ENCODE measurements at places on chromosomes 4 and X.

GRCh38 chr4:17664755-17665154, 50.3 kb downstream of the MED28 start:
- DNase-seq: no peak

- DNase-seq: no peak
Observed at GRCh38 chrX:154435171-154435733, 1.7 kb upstream of the GDI1 start.

- peak; percentile 80 for DNase-seq
Observed at GRCh38 chr4:13654162-13654797, 26.8 kb upstream of the BOD1L1 start.

DNA sequence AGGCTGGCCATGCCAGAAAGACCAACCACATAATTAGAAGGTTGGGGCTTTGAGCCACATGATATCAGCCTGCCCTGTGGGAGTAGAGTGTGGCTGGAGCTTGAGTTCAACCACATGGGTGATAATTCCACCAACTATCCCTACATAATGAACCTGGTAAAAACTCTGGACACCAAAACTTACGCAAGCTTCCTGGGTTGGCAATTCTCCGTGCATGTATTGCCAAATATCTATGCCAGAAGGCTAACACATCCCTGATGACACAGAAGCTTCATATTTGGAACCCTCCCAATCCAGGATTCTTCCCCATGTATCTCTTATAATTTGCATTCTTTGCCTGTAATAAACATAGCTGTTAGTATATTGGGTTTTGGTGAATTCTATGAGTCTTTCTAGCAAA, 68.2 kb downstream of the FUNDC1 start:
- no peak for DNase-seq

- DNase-seq: no peak
Observed at GRCh38 chr4:83250687-83251446, 33.7 kb downstream of the COQ2 start.

DNA sequence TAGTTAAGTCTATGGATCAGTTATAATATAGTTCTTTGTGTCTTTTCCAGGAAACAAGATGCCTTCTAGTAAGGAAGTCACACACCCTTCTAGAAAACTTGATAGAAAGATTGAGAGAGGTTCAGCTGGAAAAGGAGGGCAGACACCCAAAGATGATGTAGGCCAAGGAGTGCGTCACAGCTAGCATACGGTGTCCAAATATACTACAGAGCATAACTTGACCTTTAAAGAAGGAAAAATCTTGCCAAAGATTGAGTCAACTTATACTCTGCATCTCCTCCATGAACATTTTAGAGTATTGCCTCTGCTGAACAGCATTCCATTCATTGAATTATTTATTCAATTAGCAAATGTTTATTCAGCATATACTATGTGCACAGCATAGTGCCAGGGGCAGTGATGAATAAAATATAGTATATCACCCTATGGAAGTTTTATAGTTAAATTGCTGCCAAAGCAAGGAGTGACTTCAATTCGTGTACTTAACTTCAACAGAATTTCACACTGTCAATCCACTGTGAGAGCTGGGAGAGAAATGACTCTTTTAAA, 51.9 kb upstream of the SLC6A14 start:
- no peak for DNase-seq

DNA sequence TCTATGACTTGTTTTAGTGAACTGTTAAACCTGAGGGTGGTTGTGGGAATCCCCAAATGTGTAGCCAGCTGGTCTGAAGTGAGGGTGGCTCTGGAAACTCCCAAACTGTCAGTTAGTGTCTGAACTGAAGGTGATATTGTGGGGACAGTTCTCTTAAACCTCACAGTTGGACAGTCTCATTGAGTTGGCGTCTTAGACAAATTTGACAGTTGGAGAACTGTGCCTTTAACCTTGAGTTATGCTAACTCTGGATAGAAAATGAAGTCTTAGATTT, 20.7 kb upstream of the CTSO start:
- DNase-seq: no peak

GRCh38 chr4:39936565-39937418, 40.9 kb downstream of the PDS5A start:
- DNase-seq: no peak

DNA sequence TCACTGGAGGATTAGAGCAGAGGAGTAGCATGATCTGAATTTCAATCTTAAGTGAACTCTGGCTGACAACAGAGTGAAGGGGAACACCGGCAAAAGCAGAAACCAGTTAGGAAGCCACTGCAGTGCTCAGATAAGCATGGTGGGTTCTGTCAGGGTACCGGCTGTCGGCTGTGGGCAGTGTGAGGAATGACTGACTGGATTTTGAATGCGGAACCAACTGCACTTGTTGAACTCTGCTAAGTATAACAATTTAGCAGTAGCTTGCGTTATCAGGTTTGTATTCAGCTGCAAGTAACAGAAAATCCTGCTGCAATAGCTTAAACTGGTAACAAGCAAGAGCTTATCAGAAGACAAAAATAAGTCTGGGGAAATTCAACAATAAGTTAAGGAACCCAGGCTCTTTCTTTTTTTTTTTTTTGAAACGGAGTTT, 5.2 kb downstream of the HTT start:
- no peak for DNase-seq

- DNase-seq: peak; percentile 5
Observed at GRCh38 chrX:16528620-16529019, 121.3 kb upstream of the S100G start.

DNA sequence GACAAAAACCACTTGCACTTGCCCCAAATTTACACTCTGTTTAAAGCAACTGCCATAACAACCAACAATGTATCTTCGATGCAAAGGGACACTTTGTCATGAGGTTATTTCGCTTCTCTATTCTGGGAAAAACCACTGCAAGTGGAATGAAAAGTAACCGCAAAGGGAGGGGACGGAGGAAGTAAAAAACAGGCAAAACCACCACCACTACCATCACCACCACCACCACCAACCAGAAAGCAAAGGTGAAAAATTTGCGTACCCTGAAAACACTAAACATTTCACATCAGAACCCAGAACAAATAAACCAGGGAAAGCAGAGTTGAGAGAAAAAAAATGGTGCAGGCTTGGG, 1.2 kb upstream of the N4BP2 start:
- peak; percentile 9 for DNase-seq

DNA sequence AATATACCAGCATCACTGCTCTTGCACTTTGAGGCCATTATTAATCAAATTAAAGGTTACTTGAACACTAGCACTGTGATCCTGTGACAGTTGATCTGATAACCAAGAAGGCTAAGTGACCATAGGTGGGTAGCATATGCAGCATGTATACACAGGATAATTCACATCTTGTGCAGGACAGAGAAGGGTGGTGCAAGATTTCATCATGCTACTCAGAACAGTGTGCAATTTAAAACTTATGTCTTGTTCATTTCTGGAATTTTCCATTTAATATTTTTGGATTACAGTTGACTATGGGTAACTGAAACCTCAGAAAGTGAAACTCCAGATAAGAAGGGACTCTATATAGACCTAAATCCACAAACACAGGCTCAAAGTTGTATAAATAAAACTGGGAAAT, 78.2 kb upstream of the PDE5A start:
- no peak for DNase-seq

DNA sequence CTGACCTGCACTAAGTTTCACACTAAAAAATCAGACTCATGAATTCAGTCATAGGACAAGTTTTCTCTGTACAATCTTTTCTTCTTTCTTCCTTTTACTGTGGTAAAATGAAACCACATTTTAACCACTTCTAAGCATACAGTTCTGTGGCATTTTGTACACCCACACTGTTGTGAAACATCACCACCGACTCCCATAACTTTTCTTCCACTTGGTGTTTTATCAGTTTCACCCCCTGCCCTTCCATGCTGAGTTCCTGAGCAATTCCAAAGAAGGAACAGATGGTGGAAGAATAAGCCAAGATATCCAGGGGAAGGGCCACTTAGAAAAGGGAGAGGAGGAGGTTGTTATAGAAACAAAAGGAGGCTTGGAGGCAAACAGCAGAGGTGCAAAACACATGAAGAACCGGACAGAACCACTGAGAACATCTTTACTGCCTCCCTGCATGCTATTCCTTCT, 22.6 kb downstream of the SLC25A4 start:
- DNase-seq: no peak

- DNase-seq: no peak
Observed at GRCh38 chr4:14359991-14360390, 642.3 kb upstream of the CPEB2 start.

DNA sequence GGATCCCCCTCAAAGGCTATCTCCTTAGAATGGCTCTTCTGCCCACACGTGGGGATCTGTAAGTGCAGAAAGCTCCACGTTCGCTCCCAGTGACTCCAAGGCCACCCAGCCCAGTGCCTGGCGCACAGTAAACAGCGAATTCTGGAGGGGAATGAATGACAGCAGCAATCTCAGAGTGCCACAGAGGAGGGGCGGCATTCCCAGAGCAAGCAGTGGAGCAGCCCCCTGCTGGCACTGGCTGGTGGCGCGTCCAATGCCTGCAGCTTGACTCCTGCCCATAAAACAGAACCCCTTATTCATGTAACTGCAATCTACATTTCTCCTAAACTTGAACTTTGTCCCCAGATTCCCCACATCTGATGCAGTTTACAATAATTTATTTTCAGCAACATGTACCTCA, 6.9 kb upstream of the HELT start:
- DNase-seq: peak; percentile 36

DNA sequence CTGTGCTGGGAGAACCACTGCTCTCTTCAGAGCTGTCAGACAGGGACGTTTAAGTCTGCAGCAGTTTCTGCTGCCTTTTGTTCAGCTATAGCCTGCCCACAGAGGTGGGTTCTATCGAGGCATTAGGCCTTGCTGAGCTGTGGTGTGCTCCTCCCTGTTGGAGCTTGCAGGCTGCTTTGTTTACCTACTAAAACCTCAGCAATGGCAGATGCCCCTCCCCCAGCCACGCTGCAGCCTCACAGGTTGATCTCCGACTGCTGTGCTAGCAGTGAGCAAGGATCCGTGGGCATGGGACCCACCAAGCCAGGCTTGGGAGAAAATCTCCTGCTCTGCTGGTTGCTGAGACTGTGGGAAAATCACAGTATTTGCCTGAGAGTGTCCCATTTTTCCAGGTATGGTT, 133.8 kb upstream of the UBQLN2 start:
- DNase-seq: no peak

- DNase-seq: no peak
Observed at GRCh38 chr4:142473960-142474338, 372.2 kb downstream of the INPP4B start.

DNA sequence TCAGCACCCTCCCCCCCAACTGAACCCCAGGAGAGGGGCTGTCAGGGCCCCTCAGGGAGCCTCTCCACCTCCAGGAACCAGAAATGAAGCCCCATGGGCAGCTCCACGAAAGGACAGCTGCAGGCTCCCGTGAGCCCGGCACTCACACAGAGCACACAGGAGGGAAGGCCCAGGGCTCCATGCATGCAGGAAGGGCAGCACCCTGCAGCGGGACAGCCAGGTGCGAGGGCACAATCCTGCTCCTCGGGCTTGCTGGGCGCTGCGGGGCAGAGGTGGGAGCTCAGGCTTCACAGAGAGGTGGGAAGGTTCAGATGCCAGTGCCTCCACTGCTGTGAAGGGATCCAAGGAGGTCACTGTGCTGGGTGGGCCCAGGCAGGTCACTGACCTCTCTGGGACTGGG, 90.0 kb downstream of the HMX1 start:
- no peak for DNase-seq

GRCh38 chr4:165765053-165765452, 108.0 kb upstream of the TLL1 start:
- no peak for DNase-seq

GRCh38 chr4:39998659-39999345, 21.1 kb upstream of the PDS5A start:
- DNase-seq: no peak

- DNase-seq: no peak
Observed at GRCh38 chr4:10066670-10067651, 45.7 kb upstream of the SLC2A9 start.

- no peak for DNase-seq
Observed at GRCh38 chr4:7763788-7764187, 175.9 kb downstream of the AFAP1 start.

DNA sequence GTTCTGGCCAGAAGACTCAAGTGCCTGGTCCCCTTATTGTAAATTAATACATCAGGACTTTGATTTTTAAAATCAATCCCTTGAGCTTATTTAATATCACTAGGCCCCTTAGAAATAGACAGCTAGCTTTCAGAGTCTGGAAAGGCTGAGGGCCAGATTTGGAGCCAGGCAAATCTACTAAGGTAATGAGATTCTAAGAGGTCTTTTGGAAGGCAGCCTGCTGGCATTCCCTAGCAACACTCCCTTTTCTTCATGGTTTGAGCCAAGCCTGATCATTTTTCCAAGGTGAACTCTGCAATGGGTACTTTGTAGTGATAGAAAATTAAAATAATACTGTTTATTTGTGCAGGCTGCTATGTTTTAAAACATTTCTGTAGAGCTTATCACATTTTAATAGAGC, 378.5 kb downstream of the FAT4 start:
- DNase-seq: no peak

- DNase-seq: no peak
Observed at GRCh38 chr4:85707611-85708010, 232.7 kb downstream of the ARHGAP24 start.

- DNase-seq: no peak
Observed at GRCh38 chrX:9627922-9628321, 137.7 kb downstream of the GPR143 start.

DNA sequence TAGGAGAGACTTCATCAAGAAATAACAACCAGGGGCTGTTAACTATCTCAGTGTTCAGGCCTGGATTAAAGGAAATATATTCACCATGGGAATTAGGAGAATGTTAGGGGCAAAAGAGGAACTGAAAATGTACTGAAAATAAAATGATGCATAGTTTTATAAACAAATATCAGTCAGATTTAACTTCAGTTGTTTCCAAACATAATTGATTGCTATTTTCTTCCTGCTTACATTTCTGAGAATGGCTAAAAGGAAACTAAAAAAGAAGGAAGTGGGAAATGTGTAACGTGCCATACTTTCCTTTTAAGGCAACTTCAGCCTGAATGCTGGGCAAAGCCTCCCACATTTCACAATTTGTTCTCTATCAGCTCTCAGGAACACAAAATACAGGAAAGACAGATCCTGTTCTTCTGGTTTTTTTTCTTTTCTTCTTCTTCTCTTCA, 178.1 kb downstream of the MAML3 start:
- DNase-seq: no peak

Data from stimulated activated CD4-positive, alpha-beta T cell treated with anti-CD3 and anti-CD28 coated beads, Interleukin-4, amount 100 ng/mL, for 1 hour (primary cell).